ENCODE measurements at places on chromosomes 7 and 10.

DNA sequence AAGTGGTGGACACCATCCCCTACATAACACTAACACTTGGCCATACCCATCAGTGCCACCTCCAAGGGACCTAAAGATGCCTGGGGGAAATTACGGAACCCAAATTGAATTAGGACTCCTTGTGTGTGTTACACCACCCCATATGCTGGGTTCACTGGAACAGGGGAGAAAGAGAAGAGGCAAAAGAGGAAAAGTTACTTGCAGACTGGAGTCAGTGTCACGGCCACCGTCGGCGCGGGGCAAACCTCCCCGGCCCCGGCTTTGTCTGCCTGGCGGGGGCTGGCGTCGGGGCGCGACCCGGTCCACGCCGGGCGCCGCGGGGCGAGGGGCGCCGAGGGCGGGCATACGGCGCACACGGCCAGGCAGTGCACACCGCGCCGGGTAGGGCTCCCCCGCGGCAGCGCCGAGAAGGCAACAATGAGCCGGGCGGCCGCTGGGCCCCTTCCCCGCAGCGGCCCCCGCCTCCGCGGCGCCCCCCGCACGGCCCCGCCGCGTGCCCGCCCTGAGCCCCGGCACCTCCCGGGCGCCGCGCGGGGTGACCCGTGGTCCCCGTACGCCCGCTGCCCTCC, 171.1 kb downstream of the FAM107B start:
- DNase-seq, result no peak

- DNase-seq, result no peak
These were observed 52.9 kb downstream of the ZNF467 start for GRCh38 chr7:149720372-149721083.

DNA sequence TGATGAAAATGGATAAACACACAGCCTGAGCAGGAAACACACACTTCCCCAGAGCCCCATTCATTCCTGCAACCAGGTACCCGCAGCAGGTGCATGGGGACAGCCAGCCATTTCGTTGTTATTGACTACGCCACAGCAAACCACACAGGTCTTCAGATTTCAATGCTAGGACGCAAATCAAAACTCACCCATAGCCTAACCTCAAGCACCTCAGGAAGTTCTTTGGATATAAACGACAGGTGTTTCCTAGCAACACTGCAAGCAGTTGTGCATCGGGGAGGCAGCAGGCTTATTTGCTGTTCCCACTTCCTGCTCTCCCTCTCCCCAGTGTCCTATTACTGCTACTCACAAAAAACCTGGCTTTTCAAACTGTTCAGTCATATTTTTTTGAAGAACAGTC, 176.5 kb upstream of the FRMD4A start:
- DNase-seq, result peak; percentile 28

- DNase-seq, result no peak
These were observed 158.8 kb upstream of the INHBA start for GRCh38 chr7:41861642-41862041.

- DNase-seq, result no peak
These were observed 34.8 kb downstream of the KDM7A start for GRCh38 chr7:140142031-140142430.

- no peak for DNase-seq
These were observed 2.4 kb upstream of the CFAP69 start for GRCh38 chr7:90242369-90243168.

DNA sequence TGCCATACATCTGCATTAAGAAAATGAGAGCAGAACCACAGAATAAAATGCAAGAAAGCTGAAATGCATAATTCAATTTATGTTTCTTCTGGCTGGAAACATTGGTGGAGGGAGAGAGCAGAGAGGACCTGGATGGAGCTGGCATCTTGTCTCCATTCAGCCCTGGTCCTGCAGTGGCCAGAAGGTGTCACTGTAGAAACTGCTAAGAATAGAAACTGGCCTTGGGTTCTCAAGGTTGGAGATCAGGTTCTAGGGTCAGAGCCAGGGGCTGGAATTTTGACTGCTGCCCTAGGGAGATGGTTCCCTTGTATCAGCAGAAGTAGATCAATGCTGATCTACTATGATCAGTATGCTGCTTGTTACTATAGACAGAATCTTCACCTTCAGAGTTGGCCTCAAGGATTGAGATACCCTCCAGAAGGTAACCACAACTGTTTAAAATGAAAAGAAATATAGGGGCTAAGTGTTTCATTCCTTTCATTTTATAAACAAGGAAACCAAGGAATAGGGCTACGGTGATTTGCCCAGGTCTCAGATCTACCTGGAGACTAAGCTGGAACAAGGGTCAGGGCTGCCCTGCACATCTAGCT, 13.1 kb downstream of the TAS2R41 start:
- DNase-seq, result no peak

GRCh38 chr10:89079961-89080360, 89.4 kb downstream of the FAS start:
- no peak for DNase-seq

GRCh38 chr10:116690356-116691322, 51.7 kb downstream of the HSPA12A start:
- no peak for DNase-seq

GRCh38 chr7:86720306-86720705, 76.6 kb downstream of the GRM3 start:
- no peak for DNase-seq

GRCh38 chr10:62850646-62851045, 34.5 kb upstream of the EGR2 start:
- no peak for DNase-seq
